ENCODE measurements at places on chromosomes 12 and 14.
A peak's percentile ranks its signal among the peaks of the same experiment; 100 is the strongest.

- no peak for DNase-seq
These were observed 36.9 kb downstream of the RAD9B start for GRCh38 chr12:110538869-110539622.

- no peak for DNase-seq
These were observed 253.7 kb downstream of the DUSP6 start for GRCh38 chr12:89098441-89099112.

- no peak for DNase-seq
These were observed 230.7 kb upstream of the CAND1 start for GRCh38 chr12:67038486-67038885.

- no peak for DNase-seq
These were observed 40.2 kb downstream of the RTN1 start for GRCh38 chr14:59830338-59830734.

DNA sequence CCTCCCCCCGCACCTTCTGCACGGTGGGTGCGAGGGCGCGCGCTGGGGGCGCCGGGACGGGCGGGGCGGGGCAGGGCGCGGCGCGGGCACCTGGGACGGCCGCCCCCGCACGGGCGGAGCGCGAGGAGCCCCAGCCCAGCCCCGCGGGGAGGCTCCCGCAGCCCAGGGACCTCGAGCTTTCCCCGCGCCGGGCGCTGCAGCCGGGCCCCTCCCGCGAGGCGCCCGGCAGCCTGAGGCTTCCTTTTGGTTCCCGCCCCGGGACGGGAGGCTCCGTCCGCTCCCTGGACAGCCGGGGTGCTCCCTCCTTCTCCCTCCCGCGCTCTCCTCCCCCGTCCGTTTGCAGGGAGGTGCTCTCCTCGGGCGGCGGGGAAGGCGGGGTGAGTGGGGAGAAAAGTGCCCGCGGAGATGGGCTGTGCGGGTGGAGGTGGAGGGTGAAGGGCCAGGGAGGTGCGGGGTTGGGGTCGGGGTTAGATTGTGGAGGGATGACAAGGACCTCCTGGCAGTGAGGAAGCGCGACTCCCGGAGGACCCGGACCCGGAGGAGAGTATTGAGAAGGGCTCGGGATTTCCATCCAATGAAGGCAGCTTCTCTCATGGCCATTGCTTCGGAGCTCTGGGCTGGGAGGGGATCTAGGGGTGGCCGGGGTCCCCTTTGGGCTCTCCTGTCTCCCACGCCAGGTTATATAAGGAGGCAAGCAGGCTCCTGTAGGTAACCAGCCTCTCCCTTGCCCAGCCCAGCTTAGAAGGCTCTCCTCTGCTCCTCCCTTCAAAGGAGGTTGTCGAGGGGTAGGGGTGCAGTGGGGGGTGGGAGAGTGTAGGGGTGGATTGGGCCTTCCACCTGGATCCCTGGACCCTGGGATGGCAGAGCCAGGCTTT, 645 bp downstream of the JDP2 start:
- peak; percentile 24 for DNase-seq

- DNase-seq, result no peak
These were observed 50.5 kb downstream of the METTL25 start for GRCh38 chr12:82408844-82409243.

- peak; percentile 89 for DNase-seq
These were observed 46.9 kb downstream of the KLHL28 start for GRCh38 chr14:44914849-44915248.

All from OCI-M1 (cell line).